ENCODE measurements at places on chromosomes 12 and 14. TPM values are rescaled to one million over a fixed set of nuclear protein-coding genes. Genes with fewer than 3 reads are reported as not detected.

The NRXN3 gene
- 73.4 TPM for total RNA-seq

The NFE2 gene
- 6.5 TPM for total RNA-seq

The AICDA gene
- 0.10 TPM for total RNA-seq

The SYNDIG1L gene
- total RNA-seq: 8.7 TPM

The OLR1 gene
- 27.2 TPM for total RNA-seq

The PLA2G1B gene
- 0.59 TPM for total RNA-seq

The PTGER2 gene
- total RNA-seq: 3.6 TPM

The ZBTB39 gene
- 8.9 TPM for total RNA-seq

The RASSF8 gene
- 80.7 TPM for total RNA-seq

The CATSPERB gene
- 2.1 TPM for total RNA-seq

The CD69 gene
- total RNA-seq: 9.6 TPM

The TCP11L2 gene
- 109 TPM for total RNA-seq

The SLC39A9 gene
- 109 TPM for total RNA-seq

The LRRC43 gene
- total RNA-seq: 4.6 TPM

The GUCY2C gene
- total RNA-seq: 0.10 TPM

The SLC39A5 gene
- not detected for total RNA-seq
